ENCODE measurements at places on chromosomes 5 and 9. TPM values are rescaled to one million over a fixed set of nuclear protein-coding genes. Genes with fewer than 3 reads are reported as not detected.

The TNFSF15 gene
- total RNA-seq: 1.2 TPM

The IFNA1 gene
- not detected for total RNA-seq

GRCh38 chr9:26694381-26695297, 198.0 kb downstream of the CAAP1 start:
- peaks cover 2% of the 10 kb centered on the region for H3K27me3 ChIP-seq
- H3K27ac ChIP-seq: no peak overlapping the region
- DNase-seq: no peak
- no peaks in the 10 kb centered on the region for H3K36me3 ChIP-seq
- no peak overlapping the region for H3K4me3 ChIP-seq
- H3K4me1 ChIP-seq: no peaks in the 10 kb centered on the region

DNA sequence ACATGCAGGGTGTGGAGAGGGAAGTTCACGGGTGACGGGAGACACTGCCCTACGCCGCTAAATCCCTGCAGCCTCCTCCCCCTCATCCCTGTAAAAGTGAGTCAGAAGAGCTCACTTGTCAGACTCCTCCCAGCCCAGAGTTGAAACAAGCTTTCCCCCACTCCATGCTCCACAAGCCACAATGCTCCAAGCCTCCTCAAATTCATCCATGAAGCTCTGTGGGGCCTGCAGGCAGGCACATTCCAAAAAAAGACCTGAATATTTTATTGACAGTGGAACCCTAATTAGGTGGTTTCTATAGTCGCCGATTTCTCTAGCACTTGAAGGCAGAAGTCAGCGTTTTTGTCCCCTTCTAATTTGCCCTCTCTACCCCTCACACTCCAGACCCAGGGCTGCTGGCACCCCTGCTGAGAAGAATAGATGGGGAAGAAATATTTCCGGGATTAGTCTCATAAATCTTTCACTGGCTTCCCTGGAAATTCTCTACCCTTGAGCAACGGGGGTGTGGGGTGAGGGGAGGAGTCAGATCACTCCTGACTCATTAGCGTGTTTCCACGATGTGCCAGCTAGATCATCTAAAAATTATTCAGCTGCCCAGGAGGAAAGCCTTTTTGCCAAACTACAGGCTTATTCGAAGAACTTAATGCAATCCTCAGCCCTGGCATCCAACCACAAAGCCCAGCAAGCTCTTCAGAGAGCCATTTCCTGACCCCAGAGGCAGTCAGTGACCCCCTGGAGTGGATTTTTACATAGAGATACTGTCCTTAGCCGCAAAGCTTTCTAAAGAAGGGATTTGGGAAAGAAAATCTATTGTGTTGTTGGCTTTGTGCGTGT, 97.1 kb downstream of the ENC1 start:
- H3K4me3 ChIP-seq: no peak overlapping the region
- no peaks in the 10 kb centered on the region for H3K4me1 ChIP-seq
- no peak for DNase-seq
- no peak overlapping the region for H3K27ac ChIP-seq

- no peaks in the 10 kb centered on the region for H3K27me3 ChIP-seq
- DNase-seq: no peak
- H3K4me3 ChIP-seq: no peak overlapping the region
- H3K27ac ChIP-seq: no peak overlapping the region
- no peaks in the 10 kb centered on the region for H3K4me1 ChIP-seq
Measured at GRCh38 chr5:82023644-82024043, 51.8 kb downstream of the ATG10 start.

- no peak for DNase-seq
- no peak overlapping the region for H3K27ac ChIP-seq
- H3K4me3 ChIP-seq: no peak overlapping the region
- H3K36me3 ChIP-seq: no peaks in the 10 kb centered on the region
- H3K27me3 ChIP-seq: no peaks in the 10 kb centered on the region
- no peaks in the 10 kb centered on the region for H3K4me1 ChIP-seq
Measured at GRCh38 chr5:124056326-124056990, 544.5 kb downstream of the CSNK1G3 start.

- no peak for DNase-seq
- no peaks in the 10 kb centered on the region for H3K4me1 ChIP-seq
- H3K36me3 ChIP-seq: peaks cover 2% of the 10 kb centered on the region
- H3K27ac ChIP-seq: no peak overlapping the region
Measured at GRCh38 chr9:108963459-108964143, 29.4 kb downstream of the ABITRAM start.

- DNase-seq: no peak
- H3K4me1 ChIP-seq: peaks cover 24% of the 10 kb centered on the region
- peaks cover 54% of the 10 kb centered on the region for H3K27me3 ChIP-seq
- H3K36me3 ChIP-seq: peaks cover 7% of the 10 kb centered on the region
- H3K4me3 ChIP-seq: no peak overlapping the region
Measured at GRCh38 chr9:117747386-117747970, 43.3 kb downstream of the TLR4 start.

- no peak overlapping the region for H3K4me3 ChIP-seq
- H3K4me1 ChIP-seq: peaks cover 1% of the 10 kb centered on the region
- H3K27me3 ChIP-seq: no peaks in the 10 kb centered on the region
- H3K36me3 ChIP-seq: no peaks in the 10 kb centered on the region
Measured at GRCh38 chr9:94916956-94917355, 190.5 kb downstream of the AOPEP start.

DNA sequence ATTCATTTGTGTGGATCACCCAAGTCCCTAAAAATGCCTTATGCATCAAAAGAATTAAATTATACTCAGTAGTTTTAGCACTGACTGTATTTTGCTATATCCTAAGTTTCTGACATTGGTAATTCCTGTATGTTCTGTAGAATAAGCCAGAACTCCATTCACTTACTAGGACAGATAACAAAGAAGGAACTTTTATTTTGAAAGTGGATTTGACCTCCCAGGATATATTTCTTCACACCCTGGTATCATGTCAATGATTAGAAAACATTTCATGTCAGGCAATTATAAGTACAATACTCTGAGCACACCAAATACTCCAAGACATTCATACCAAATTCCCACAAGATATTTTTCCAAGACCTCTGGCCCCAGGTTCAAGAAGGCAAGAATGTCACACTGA, 28.7 kb upstream of the MYOT start:
- no peak overlapping the region for H3K27ac ChIP-seq

DNA sequence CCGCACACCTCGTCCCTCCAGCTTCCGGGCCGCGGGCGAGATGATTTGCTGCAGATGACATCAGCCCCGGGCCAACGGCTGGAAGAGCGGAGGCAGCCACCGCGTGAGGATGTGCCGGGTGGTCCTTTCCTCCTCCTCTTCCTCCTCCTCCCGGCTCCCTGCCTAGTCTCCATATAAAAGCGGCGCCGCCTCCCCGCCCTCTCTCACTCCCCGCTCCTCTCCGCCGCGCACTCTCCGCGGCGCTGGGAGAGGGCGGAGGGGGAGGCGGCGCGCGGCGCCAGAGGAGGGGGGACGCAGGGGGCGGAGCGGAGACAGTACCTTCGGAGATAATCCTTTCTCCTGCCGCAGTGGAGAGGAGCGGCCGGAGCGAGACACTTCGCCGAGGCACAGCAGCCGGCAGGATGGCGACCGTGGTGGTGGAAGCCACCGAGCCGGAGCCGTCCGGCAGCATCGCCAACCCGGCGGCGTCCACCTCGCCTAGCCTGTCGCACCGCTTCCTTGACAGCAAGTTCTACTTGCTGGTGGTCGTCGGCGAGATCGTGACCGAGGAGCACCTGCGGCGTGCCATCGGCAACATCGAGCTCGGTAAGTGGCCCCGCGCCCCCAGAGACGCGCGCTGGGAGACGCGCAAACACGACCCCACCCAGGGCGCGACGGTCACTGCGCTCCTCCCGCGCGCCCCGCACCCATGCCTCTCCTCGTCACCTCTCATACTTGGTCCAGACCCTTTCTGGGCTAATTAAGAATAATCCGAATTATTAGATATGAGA, at the start of gene MAP1B:
Gene MAP1B (plus strand): TSS at position 345 of the 770 bp plus-strand sequence. CDS start 57 bp downstream, at position 402.
- peaks cover 3% of the 10 kb centered on the region for H3K4me1 ChIP-seq
- H3K4me3 ChIP-seq: peak within 1 kb of the TSS; percentile 57
- peaks cover 73% of the 10 kb centered on the region for H3K27me3 ChIP-seq
- no peak within 1 kb of the TSS for H3K27ac ChIP-seq
- H3K36me3 ChIP-seq: peaks cover 1% of the 10 kb centered on the region
- peak; percentile 28 for DNase-seq

DNA sequence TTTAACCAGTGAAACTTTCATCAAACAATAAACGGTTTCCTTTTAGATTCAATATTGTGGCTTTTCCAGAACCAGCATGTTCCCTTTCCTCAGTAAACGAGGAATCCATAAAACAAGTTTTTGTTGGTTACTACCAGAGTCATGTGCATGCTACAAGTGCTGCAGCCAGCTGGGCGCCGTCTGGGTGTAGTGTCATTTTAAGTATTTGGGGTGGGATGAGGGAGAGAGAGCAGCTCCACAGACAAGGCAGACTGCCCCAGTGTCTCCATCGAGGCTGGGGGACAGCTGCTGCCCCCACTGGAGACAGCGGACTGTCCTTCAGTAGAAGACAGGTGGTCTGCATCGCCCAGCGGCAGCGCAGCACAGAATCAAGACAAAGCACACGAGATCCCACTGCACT, 17.3 kb downstream of the ARPC5L start:
- H3K4me1 ChIP-seq: peaks cover 4% of the 10 kb centered on the region
- no peak for DNase-seq
- peak overlapping the region; percentile 13 for H3K27ac ChIP-seq
- H3K36me3 ChIP-seq: peaks cover 25% of the 10 kb centered on the region
- H3K4me3 ChIP-seq: no peak overlapping the region
- H3K27me3 ChIP-seq: no peaks in the 10 kb centered on the region

DNA sequence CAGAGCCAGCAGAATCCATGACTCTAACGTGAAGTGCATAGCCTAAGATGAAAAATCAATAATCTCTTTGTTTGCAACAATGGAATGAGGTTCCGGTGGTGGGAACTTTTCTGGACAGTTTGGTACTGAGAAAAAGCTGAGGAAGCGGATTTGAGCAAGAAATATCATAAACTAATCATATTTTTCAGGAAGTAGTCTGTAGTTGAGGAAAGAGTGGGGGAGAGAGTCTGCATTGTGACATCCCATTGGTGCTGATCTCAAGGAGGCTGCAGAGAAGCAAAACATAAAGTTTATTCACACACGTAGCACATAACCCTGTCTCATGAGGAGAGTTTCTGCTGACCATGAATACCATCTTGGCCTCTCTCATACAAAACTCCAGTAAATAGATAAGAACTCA, 15.8 kb upstream of the FCHO2 start:
- no peak for DNase-seq
- no peak overlapping the region for H3K4me3 ChIP-seq
- peaks cover 24% of the 10 kb centered on the region for H3K27me3 ChIP-seq
- H3K4me1 ChIP-seq: no peaks in the 10 kb centered on the region
- no peak overlapping the region for H3K27ac ChIP-seq

DNA sequence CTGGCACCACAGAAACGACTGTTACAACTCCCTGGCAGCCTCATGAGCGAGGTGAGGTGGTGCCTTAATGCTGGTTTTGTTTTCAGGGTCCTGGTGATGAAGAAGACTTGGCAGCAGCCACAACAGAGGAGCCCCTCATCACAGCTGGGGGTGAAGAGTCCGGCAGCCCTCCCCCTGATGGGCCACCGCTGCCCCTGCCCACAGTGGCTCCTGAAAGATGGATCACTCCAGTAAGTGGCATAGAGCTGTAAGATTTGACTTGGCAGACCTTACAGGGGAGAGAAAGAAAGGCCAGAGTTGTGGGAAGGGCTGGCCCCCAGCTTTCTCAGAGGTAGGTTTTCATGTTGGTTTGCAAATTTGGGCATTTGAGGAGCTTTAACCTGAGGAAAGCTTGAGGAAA, 72.2 kb downstream of the COL15A1 start:
- H3K36me3 ChIP-seq: peaks cover 19% of the 10 kb centered on the region
- peaks cover 2% of the 10 kb centered on the region for H3K27me3 ChIP-seq
- H3K27ac ChIP-seq: peak overlapping the region; percentile 54
- peaks cover 29% of the 10 kb centered on the region for H3K4me1 ChIP-seq
- DNase-seq: no peak

GRCh38 chr5:59850766-59851165, 42.8 kb downstream of the PDE4D start:
- H3K36me3 ChIP-seq: no peaks in the 10 kb centered on the region
- no peaks in the 10 kb centered on the region for H3K4me1 ChIP-seq
- no peak overlapping the region for H3K4me3 ChIP-seq

DNA sequence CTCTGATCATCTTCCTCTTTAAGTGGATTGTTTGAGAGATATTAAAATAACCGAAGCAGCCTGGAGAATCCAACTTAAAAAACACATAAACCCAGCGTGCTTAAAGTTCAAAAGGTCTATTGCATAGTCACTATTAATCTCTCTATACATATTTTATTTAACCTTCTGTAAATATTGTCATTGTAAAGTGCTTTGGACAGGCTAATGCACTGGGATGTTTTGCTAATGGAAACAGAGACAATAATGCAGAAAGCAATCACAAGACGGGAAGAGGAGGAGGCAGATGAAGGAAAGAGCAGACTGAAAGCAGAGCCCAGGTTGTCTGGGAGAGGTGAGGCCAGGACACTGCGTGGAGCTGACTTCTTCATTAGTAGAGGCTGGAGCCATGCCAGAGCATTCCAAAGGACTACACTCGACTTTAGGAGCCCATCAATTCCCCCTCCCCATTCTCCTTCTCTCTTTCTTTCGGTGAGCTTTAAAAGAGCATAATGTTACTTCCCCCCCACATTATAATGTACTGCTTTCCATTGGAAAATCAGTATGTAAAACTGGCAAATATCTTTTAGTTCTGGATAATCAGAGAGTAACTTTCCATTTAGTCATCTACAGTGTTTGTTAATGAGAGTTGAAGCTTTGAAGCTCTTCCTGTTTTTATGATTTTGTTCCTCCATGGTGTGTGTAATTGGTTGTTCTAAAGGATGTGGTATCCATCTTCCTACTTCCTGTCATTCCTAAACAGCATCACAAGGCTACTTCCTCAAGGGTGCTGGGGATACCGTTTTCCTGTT, 307.3 kb upstream of the MPDZ start:
- H3K4me3 ChIP-seq: no peak overlapping the region
- DNase-seq: no peak
- no peaks in the 10 kb centered on the region for H3K4me1 ChIP-seq
- H3K27ac ChIP-seq: no peak overlapping the region
- no peaks in the 10 kb centered on the region for H3K36me3 ChIP-seq

- peaks cover 12% of the 10 kb centered on the region for H3K27me3 ChIP-seq
- no peak for DNase-seq
- no peaks in the 10 kb centered on the region for H3K4me1 ChIP-seq
- no peaks in the 10 kb centered on the region for H3K36me3 ChIP-seq
Measured at GRCh38 chr9:93196096-93197055, 12.4 kb downstream of the WNK2 start.

DNA sequence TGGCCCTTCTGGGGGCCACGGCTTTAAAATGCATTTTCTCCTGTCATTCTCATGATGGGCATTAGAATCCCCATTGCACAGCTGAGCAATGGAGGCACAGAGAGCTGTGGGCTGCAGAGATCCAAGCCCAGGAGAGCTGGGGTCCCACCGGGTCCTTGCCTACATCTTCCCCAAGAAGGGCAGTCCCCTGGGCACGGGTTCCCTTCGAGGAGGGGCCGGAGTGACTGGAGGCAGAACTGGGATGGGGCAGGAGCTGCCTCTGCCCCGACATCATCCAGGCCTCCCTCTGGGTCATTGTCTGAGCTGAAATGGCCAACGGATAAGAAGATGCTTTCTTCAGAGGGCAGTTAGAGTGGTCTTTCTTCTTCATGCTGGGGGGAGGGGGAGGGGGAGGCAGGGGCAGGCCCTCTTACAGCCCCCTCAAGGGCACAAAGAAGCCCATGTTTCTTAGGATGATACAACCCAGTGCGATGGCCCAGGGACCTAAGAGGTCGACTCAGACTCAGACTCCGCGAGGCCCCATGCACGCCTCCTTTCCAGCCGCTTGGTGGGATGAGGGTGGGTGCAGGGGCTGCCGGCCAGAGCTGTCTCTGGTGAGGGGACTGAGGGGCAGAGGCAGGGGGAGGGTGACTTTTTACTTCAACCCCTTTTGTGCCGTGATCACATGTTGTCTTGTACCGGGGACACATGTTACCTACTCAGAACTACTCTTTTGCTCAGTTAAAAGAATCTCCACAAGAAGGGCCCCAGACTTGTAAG, 112.4 kb upstream of the IRX2 start:
- no peak overlapping the region for H3K4me3 ChIP-seq
- no peak overlapping the region for H3K27ac ChIP-seq
- no peaks in the 10 kb centered on the region for H3K36me3 ChIP-seq
- no peak for DNase-seq

Data from activated naive CD8-positive, alpha-beta T cell treated with anti-CD3 and anti-CD28 coated beads, Interleukin-2, amount 10 ng/mL, durations not matched to agents 7 days and 5 days (primary cell).